ENCODE measurements at places on chromosomes 2 and 18.

GRCh38 chr18:77530732-77531131 lies 281.1 kb downstream of the GALR1 start:
- DNase-seq, result no peak

- DNase-seq, result no peak
These were observed 211.3 kb downstream of the GPD2 start for GRCh38 chr2:156647377-156648010.

- no peak for DNase-seq
These were observed 238.6 kb downstream of the C1D start for GRCh38 chr2:67824186-67824585.

DNA sequence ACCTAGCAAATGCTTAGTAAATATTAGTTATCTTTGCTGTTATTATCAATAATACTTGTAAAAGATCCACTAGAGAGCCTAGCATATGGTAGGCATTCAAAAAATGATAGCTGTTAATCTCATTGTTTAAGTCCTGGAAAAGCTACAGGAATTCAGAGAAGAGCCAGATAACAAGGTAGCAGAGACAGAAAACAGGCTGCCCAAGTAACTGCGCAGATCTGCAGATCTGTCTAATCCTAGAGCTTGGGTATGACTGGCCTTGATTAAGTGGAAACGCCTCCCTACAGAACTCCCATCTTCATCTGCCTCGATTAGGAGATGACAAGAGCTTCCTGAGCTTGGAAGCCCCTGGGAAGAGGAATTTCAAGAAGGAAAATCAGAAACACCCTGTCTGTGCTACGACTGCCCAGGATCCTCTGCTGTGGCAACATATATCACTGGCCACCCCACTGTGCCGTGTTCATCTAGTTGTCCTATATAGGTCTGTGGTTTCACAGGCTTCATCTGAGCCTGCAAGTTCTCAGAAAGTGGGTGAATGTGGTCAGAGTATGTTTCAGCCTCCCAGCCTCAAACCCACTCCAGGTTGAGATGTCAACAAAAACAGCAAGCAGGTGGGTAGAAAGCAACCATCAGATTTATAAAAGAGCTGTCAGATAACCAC lies 151.5 kb upstream of the PKDCC start:
- peak; percentile 3 for DNase-seq

GRCh38 chr2:48888066-48888465 lies 132.5 kb upstream of the LHCGR start:
- DNase-seq, result no peak

Data from activated T-helper 9 cell treated with anti-CD3 and anti-CD28 coated beads, Interleukin-2, amount 50 U/mL, for 16 hours (primary cell).